ENCODE measurements at places on chromosomes 5 and 9.
A peak's percentile ranks its signal among the peaks of the same experiment; 100 is the strongest.

DNA sequence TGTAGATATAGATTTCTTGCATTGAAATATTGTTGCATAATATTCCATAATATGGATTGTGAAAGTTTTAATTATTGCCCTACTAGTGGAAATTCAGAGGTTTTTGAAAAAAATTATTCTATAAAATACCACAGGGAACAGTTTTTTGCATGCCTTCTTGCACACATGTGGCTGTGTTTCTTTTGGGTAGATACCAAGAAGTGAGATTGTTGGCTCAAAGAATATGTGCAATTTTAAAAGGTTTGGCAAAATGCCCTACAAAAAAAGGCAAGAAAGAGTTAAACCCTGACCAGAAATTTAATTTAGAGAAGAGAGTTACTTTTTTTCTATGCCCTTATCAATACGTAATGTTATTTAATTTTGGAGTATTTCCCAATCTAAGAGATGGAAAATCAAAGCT lies 270.8 kb upstream of the DAPK1 start:
- DNase-seq: no peak

- DNase-seq: no peak
Measured at GRCh38 chr5:35129921-35130485, 82.3 kb upstream of the AGXT2 start.

GRCh38 chr5:135978212-135978631 lies 23.4 kb upstream of the LECT2 start:
- DNase-seq: no peak

DNA sequence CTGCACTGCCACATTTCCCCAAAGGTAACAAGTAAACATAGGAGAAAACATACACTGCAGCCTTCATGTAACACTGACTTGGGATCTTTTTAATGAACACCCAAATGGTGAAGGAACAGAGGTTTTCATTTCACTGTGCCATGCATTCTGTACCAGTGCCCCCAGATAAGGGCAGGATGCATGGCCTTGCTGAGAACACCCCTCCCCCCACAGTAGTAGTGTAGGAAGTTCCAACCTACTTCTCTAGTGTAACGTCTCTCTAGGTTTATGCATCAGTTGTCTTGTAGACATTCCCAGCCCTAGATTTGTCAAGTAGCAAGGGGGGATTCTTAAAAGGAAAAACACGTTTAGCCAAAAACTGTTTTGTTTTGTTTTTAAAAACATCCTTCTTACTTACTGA lies 29.9 kb downstream of the MAP3K1 start:
- DNase-seq: no peak

DNA sequence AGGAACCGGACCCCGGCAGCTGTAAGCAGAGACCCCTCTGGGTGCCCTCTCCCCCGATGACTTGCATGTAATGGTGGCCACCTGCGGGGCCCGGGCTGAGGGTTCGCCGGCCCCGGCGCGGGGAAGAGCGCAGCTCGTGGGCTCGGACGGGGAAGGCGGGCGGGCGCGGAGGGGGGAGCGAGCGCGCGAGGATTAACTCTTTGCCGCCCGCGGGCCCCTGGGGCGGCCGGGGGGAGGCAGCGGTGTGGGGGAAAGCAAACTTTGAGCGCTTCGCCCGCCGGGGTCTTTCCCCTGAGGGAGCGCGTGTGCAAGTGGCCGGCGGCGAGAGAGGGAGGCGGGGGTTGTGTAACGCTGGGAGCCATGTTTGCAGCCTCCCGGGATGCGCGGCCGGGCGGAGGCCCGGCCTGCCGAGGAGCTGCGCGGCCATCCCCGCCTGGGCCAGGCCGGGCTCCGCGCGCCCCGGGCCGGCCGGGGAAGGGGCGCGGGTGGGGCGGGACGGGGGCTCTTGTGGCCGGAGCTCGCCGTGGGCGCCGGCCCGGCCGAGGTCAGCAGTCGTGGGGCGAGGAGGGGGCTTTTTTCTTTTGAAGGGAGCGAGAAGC lies 547 bp downstream of the ANP32B start:
- peak; percentile 93 for DNase-seq

All from right kidney (tissue), 9 donors.